Effector CD8-positive, alpha-beta T cell (primary cell): ENCODE measurements at places on chromosomes 11 and 22.

GRCh38 chr11:125074511-125075241, 11.6 kb downstream of the SLC37A2 start:
- DNase-seq: no peak

GRCh38 chr22:49527611-49528419, 299.9 kb downstream of the BRD1 start:
- no peak for DNase-seq

GRCh38 chr11:14308114-14308896, 50.7 kb downstream of the RRAS2 start:
- no peak for DNase-seq

- peak; percentile 35 for DNase-seq
Observed at GRCh38 chr22:46542011-46542985, 4.9 kb upstream of the CELSR1 start.

DNA sequence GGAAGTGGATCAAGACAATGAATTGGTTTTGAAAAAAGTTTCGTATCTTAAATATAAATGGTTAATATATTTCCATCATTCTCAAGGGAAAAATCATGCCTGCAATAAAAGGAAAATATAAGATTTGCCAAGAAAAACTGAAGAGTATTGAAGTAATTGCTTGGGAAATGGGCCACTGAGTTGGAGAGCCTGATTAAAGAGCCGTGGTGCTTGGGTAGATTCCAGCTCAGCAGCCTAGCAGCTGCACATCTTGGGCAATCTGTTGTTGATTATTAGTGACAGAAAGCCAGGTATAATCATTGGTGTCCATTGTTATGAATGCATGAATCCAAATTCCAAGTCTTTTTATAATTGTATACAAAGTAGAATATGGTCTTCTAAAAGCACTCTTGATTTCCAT, 800.9 kb upstream of the CHORDC1 start:
- DNase-seq: no peak

DNA sequence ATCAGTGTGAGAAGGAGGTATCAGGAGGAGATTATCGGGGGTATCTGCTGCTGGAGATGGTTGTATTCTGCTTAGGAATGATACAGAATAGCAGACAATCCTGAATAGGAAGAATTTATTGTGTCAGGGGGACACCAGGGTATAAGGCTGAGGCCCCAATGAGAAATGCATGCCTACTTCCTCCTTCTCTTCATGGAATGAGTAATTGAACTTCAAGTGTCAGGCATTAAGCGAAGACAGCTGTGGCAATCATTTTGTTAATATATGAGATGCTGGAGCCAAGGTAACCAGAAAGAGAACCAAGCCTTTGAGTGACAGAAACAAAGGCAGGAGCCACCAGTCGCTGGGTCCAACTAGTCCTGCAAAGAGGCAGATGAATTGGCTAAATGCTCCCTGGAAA, 49.1 kb downstream of the KIRREL3 start:
- DNase-seq: no peak

- DNase-seq: no peak
Observed at GRCh38 chr22:49574205-49574880, 253.3 kb downstream of the BRD1 start.

DNA sequence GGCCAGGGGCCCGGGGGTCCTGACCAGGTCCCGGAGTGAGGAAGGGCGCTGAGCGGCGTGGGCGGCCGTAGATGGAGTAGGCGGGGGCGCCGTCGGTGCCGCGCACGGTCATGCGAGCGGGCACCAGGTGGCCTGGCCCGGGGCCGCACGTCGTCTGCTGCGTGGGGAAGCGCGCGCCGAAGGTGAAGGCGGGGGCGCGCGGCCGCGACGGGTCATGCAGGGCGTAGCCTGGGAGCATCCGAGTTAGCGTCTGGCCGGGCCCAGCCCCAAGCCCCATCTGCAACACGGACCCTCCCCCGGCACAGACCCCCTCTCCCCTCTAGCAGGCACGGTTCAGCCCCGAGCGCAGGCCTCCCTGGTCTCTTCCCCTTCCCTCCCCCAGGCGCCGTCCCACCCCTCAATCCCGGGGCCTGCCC, 1.7 kb upstream of the TYMP start:
- no peak for DNase-seq

DNA sequence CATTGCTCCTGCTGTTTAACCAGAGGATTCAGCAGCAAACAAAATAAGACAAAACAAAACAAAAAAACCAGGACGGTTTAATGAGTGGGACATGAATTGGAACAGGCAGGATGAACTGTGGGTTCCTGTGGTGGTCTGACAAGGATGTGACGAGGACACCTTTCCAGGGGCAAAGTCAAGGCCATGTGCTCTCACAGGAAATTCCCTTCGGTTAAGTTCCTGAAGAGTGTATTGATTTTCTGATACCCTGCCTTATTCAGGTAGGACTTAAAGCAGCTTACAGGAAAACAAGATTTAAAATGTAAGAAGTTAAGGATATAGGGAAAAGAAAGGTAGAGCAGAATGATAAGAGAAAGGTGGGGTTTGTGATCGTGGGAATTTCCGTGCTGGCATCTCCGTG, 8.5 kb upstream of the PLET1 start:
- no peak for DNase-seq

DNA sequence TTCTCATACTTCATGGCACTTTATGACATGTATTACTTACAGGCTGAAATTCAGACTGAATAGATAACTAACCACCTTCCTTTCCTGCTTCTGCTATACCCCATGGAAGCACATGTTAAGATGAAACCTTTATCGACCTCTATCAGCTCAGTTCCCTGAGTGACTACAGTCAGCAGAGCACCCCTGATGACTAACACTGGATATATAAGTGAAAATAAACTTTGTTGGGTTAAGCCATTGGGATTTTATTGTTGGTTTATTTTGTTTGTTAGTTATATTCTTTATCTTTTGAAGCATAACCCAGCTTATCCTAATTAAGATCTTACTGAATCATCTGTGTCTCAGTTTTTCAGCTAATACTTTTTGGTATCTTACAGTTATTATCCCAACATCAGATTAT, 23.0 kb upstream of the MAML2 start:
- no peak for DNase-seq

DNA sequence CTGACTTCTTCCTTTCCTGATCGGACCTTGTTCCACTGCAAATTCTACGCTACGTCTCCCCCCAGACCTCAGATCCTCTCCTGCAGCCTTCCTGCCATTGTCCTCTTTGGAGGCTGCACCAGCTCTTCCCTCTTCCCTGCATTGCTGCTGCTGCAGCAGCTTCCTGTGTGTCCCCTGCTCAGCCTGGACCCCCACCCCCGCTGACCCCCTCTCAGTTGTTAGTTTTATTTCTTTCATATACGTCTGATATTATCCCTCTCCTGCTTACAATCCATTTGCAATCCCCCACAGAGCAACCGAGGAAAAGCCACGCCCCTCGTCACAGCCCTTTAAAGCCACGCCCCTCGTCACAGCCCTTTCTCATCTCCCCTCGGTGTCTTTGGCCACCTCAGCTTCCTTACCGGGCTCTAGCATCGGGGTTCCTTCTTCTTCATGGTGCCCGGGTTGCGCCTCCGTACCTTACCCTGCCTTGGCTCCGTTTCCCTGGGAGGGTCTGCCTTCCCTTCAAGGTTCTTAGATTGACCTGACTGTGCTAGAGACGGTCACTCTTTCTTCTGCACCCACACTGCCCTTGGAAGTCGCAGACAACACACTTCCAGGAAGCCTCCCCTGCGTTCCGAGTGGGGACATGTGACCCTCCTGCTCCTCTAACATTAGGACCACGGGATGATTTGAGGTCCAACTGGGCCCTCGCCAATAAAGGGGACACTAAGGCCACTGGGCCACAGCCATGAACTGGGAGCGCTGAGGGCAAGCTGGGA, 4.8 kb downstream of the MRGPRG start:
- no peak for DNase-seq

- DNase-seq: no peak
Observed at GRCh38 chr11:41879214-41879613, 419.8 kb upstream of the LRRC4C start.

DNA sequence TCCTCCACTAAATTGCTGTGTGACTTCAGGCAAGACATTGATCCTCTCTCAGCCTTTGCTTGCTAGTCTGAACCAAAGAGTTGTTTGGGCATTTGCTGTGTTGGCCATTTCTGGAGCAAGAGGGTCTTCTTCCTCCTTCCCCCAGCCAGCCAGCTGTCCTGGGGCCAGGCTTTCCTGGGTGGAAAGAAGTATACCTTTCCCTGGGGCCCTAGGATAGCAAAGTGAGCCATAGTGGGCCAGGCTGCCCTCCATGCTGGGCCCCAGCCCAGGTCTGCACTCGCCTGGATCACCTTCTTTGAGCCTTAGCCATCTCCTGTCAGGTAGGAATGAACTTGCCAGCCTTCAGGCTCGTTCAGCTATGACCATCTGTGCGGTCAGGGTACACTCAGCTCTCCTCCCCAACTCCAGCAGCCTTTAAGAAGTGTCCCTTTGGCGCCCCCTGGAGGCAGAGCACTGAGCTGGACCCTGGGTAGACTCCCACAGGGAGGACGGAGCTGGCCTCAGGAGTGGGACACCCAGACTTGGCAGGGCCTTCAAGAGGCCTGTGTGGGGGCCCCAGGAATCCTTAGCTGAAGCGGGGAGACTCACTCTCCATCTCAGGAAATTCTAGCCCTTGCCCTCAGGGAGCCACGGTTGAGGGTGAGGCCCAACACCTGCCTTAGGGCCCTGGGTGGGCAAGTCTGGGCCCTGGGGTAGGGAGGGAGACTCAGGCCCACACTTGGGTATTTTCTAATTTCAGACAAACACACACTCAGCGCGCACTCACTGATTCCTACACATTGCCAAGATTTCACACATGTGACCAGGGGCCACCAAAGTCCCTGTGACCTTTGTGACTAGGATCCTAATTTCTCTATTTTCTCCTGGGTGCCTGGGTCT, 35.6 kb upstream of the TPBGL start:
- DNase-seq: peak; percentile 68

DNA sequence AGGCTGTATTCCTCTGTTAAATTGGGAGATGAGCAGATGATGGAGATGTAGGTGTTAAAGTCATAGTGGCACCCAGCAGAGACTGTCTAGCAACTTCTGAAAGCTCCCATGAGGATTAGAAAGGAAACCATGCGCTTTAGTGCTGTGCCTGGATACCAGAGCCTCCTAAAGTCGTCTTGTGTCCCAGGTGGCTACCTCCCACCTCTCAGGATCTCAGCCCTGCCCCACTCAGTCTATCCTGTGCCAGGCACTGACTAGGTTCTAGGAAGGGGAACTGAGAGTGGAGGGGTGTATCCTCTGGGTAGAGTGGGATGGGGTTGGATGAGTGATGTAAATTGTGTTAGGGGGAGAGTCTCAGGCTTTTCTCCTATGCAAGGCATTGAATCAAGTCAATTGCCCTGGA, 60.2 kb downstream of the KIAA1671 start:
- DNase-seq: no peak

- DNase-seq: no peak
Observed at GRCh38 chr11:133842053-133842452, 3.3 kb downstream of the SPATA19 start.

DNA sequence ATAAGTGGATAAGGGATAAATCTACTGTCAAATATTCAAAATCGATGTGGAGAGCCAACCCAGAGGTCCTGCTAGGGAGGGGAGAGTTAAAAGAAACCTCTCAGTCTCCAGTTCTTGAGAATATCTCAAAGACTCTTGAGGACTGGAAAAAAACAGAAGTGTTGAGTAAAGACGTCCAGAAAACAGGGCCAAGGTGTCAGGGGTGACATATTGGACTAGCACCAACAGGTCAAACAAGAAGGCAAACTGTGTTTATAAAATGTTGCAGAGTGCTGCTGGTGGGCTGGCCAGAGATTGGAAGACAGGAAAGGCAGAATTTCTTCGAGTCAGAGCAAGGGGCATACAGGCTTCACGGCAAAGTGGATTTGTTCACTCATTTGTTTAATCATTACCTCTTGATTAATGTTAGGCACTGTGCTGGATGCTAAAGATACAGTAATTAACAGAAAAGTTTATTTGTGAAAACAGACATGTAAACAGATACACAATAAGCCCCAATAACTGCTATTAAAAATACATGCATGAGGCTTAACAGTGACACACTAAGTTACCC, 33.7 kb upstream of the SMPD1 start:
- no peak for DNase-seq

DNA sequence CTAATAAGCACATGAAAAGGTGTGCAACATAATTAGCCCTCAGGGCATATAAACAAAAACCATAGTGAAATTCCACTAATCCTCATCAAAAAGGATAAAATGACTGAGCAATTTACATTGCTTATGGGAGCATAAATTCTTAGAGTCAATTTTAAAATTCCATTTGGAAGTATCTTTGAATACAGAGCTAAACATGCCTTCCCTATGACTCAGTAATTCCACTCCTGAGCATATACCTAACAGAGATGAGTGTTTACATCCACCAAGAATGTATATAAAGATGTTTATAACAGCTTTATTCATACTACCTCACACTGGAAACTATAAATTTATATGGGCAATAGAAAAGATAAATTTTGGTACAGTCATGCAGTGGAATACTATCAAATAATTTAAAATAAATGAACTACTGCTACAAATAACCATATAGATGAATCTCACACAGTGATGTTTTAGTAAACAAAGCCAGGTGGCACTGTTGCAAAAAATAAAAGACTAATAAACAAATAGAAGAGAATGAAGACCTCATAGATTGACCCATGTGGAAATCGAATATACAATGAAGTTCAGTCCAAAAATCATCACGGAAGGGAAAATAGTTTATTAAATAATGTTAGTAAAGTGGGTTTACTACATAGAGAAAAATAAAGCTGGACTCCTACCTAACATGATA, 8.2 kb upstream of the OR2D2 start:
- no peak for DNase-seq

- no peak for DNase-seq
Observed at GRCh38 chr11:102115557-102115956, 5.3 kb downstream of the YAP1 start.

- no peak for DNase-seq
Observed at GRCh38 chr22:21730535-21731308, 4.9 kb downstream of the YPEL1 start.

DNA sequence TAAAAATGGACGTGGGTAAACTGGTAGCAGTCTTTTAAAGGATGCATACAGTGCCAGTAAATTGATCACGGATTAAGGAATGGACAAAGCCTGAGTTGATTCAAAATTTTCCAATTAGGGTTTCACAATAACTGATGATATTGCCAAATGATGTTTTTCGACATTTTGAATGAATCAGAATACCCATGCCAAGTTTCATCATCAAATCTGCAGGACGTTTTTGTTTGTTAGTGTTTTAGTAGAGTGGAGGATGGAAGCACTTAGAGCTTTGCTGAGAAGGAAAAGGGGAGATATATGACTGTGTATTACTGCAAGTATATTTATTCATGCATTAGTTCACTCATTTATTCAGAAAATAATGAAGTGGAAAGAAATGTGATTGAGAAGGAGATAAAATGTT, 78.3 kb downstream of the SLC17A6 start:
- DNase-seq: no peak

DNA sequence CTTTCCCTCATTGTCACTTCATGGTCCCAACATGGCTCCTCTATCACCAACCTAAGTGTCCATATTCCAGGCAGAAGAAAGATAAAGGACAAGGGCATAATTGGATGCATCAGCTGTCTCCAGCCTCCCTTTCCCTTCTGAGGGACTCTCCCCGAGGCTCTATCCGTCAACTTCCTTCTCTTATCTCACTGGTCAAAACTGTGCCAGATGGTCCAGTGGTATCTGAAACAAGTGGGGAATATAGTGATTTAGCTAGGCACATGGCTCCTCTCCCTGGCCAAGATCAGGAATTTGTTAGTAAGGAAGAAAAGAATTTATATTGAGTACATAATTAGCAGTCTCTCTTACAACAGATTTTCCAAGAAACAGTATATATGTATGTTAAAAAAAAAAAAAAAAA, 12.6 kb upstream of the SPON1 start:
- DNase-seq: no peak

- no peak for DNase-seq
Observed at GRCh38 chr22:46525389-46526243, 11.8 kb downstream of the CELSR1 start.

- DNase-seq: no peak
Observed at GRCh38 chr11:74094393-74094792, 76.4 kb downstream of the C2CD3 start.
